ENCODE measurements at places on chromosomes 5 and 9.

DNA sequence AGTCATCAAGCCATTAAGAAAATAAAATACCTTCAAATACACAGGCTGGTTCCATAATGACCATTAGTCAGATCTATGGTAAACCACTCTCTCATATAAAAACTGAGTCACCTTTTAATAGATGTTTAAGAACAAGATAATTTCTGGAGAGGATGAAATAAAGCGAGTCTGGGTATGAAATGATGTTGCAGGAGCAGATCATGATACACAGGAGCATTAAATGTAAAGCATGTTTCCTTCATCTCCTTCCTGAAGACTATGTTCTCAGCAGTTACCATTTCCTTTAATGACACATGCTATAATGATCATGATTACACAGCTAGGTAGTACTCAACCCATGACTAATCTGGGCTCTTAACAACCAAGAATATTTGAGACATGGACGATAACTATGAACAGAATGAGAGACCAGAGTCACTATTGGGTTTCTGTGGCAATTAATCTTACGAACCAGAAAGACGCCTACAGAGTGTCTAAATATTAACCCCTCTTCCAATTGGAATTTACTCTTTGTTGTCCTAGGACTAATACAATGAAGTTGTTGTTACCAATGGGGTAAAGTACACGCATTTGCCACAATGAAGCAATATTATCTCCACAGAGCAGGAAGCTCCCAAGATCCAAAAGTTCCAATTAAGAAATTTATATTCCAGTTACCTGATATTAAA is 105.6 kb downstream of the NR6A1 start:
- DNase-seq: no peak

- no peak for DNase-seq
Measured at GRCh38 chr9:29439961-29440360, 1866.7 kb upstream of the C9orf72 start.

DNA sequence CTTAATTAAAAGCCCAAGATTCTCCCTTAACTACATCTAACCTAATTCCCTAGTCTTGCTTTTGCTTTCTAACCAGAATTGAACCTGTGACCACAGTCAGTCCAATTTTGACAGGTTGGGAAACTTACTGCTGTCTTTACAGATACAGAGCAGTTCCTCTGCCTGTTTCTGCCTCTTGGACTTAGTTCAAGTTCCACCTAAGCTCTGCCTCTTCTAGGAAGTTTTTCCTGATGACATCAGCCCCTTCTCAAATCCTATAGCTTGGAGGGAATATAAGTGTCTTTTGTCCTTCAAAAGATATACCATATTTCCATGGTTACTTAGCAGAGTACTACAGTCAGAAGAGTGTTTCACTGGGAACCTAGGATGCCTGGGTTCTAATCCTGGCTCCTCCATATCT is 31.7 kb downstream of the BRINP1 start:
- DNase-seq: no peak

DNA sequence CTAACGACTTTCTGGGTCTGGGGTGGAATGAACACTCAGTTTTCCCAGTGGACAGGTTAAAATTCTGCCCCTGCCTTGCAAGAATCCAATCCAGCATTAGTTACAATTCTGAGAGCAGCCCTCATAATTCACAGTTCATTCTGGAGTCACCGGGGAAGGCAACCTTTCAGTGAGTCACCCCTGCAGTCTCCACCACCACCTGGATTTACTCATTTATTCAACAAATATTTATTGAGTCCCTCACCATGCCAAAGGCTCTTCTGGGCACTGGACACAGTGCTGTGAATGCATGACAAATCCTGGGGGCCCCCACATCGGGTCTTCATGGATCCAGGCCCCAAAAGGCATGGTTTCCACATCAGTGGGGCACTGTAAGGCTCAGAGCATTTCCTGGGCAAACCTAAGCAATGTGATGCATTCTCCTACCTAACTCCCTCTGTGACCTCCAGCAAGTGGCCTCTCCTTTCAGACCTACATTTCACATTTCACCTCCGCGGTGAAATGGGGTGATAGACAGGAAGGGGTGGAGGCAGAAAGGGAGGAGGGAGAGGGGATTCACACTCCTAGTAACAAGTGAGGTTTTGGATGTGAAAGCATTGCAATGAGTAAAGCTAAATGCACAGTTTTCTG is 6.4 kb upstream of the MSX2 start:
- DNase-seq: no peak

GRCh38 chr9:38125889-38126288 is 56.9 kb upstream of the SHB start:
- DNase-seq: no peak

DNA sequence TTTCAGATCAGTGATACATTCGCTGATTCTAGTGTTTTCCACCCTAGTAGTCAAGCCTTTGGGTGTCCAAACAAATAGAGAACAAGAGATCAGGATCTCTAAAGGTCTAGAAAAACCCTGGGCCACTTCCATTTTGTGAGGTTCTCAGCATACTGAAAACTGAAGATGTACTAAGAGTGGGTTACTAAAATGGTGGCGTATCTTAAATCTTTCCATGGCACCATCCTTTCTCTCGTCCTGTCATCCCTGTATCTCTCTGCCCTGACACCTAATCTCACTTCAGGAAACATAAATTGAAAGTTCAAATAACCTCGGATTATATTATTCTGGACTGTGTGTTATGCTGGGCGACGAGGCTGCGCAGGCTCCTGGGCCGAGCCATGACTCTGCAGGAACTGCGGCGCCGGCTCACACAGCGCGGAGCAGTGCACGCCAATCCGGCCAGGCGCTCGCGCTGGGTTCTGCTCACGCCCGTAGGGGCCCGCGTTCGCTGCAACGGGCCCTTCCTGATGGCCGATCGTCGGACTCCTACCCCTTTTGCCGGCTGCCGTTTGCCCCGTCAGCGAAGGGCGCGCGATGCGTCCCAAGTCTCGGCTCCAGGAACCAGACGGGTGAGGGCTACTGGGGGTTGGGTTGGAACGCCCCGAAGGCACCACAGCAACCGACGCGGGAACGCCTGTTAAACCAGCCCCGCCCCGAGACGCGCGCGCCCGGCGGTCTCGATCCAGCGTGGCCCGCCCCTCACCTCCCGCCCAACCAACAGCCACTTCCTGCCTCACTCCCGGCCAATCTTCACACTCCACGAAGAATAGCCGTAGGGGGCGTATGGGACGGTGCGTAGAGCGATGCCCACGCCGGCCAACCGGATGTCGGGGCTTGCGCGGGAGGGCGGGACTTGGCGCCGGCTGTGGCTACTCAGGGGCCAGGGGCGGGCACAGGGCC is 503 bp upstream of the CANX start:
- peak; percentile 98 for DNase-seq

GRCh38 chr5:59188419-59189225 is 605.7 kb downstream of the RAB3C start:
- DNase-seq: peak; percentile 19

GRCh38 chr5:82367930-82368329 is 89.8 kb upstream of the RPS23 start:
- no peak for DNase-seq

DNA sequence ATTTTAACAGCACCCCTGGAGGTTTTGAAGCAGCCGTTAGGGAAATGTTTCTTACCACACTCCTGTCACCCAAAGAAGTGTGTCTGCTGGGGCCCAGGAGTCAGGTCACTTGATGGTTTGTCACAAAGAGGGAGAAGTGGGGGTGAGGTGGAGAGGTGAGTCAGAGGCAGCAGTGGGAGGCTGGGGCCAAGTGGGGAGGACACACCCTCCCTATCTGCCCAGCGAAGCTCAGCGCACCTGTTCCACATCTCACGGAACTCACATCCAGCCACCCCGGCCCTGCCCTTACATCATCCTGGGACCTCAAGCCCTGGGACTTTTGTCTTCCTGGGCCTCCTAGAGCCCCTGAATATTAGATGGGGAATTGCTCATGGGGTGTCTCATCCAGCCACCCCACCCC is 171.1 kb upstream of the SMIM23 start:
- DNase-seq: no peak

DNA sequence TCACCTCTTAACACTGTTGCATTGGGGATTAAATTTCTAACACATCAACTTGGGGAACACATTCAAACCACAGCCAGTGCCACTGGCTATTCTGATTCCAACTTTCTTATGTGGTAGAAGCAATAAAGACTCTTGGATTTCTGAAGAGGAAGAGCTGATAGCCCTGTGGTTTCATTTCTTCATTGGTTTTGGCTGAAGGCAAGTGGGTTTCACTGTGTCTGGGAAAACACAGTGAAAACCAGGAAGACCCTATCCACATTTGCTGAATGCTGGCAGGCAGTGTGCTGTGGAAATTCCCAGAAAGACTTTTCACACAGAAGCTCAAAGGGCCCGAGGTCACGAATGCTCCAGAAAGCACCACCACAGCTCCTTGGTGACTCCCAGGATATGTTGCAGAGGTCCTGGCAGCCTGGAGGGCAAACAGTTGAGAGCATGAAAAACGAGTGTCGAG is 67.1 kb downstream of the DAPK1 start:
- DNase-seq: no peak
